H1 (cell line): ENCODE measurements at places on chromosomes 3 and 15. TPM values are rescaled to one million over a fixed set of nuclear protein-coding genes. Genes with fewer than 3 reads are reported as not detected.

DNA sequence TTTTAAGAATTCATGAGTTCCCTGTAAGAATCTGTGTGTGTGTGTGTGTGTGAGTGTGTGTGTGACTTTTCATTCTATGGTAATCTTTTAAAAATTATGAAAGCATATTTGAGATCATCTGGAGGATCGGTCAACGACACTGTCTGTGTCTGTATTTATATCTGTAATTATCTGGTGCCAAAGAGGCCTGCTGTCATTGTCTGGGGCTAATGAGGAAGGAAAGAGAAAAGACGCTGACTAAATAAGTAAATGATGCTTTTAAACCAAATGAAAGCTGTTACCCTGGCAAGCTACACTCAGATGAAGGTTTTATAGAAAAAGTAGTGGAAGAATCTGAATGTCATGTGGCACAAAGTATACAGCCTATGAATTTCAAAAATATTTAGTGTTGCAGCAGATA lies 439.8 kb downstream of the RBMS3 start:
- H3K4me3 ChIP-seq: no peak overlapping the region
- H3K27me3 ChIP-seq: no peaks in the 10 kb centered on the region
- no peaks in the 10 kb centered on the region for H3K36me3 ChIP-seq
- H3K4me1 ChIP-seq: no peaks in the 10 kb centered on the region
- H3K27ac ChIP-seq: no peak overlapping the region

Gene HTR3E
- total RNA-seq: not detected in 2 replicates

DNA sequence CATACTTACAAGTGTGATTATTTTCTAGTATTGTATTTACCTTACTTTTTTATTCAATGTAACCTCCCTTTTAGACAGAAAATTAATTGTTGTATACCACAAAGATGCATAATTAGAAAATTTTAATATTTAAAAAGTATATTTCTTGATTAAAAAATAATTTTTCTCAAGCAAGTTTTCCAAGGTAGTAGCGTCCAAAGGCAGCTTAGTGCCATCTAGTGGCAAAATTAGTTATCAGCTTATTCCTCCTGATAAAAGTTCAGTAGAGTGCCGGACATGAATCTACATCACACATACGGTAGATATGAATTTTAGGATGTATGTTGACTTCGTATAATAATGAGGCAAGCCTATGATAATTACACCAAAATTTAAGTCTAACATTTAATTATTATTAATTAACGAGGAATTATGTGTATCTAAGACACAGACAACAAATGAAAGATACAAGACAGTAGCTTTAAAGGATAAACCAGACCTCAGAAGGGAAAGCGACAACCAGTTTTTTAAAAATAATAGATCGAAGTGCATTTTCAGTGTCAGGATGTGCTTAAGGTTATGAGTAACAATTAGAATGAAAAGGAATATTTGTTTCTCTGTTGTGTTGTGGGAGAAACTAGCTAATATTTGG lies 405.9 kb downstream of the ROBO1 start:
- no peak overlapping the region for H3K27ac ChIP-seq
- no peaks in the 10 kb centered on the region; the same call in 1 of the 2 replicates for H3K4me1 ChIP-seq
- no peaks in the 10 kb centered on the region for H3K36me3 ChIP-seq
- no peak overlapping the region for H3K4me3 ChIP-seq

- no peak for DNase-seq
- H3K4me3 ChIP-seq: no peak overlapping the region
- H3K36me3 ChIP-seq: no peaks in the 10 kb centered on the region
- H3K4me1 ChIP-seq: no peaks in the 10 kb centered on the region
These were observed 86.7 kb downstream of the PIK3R4 start for GRCh38 chr3:130659911-130660310.

Gene MITF
- 1.4 and 1.9 TPM in 2 replicates for total RNA-seq

GRCh38 chr15:101129851-101130380 lies 121.9 kb downstream of the CHSY1 start:
- H3K36me3 ChIP-seq: no peaks in the 10 kb centered on the region
- H3K4me1 ChIP-seq: peaks cover 3% of the 10 kb centered on the region; the same call in 1 of the 2 replicates
- H3K27me3 ChIP-seq: no peaks in the 10 kb centered on the region
- DNase-seq: no peak
- H3K4me3 ChIP-seq: no peak overlapping the region
- H3K27ac ChIP-seq: no peak overlapping the region
